ENCODE measurements at places on chromosomes 2 and 18.

DNA sequence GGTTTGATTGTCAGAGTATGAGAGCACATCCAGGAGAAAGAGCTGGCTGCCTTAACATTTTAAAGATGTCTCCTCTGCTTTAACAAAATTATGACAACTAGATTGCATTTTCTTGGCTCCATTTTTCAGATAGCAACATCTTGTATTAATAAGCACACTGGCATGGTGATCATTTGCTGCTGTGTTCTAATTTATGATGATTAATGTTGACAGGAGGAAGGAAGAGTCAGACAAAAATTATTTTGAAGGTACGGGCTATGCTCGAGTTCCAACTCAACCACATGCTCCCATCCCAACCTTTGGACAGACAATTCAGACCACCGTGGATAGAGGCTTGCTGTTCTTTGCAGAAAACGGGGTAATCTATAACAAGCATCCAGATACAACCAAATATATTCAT, 98.2 kb upstream of the TTC39C start:
- DNase-seq, result no peak

DNA sequence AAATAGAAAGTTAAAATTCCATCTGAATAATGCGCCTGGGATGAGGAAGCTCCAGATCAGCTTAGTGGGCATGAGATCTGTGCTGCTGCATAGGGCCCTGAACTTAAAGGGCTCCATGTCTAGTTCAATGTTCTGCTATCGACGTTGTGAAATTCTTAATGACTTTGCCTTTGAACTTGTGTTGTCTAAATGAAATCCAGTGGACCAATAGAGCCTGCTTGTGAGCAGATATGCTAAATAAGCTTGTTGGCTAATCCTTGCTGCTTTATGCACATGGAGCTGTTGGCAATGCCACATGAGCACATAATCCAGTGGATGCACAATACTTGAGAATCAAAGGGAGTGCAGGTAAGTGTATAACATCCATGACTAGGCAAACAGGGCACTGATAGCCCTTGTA, 228.6 kb downstream of the TNS1 start:
- DNase-seq, result no peak

- DNase-seq, result no peak
These were observed 122.1 kb downstream of the ACAA2 start for GRCh38 chr18:49691177-49691608.

GRCh38 chr2:33358878-33359277, 117.6 kb upstream of the RASGRP3 start:
- no peak for DNase-seq

DNA sequence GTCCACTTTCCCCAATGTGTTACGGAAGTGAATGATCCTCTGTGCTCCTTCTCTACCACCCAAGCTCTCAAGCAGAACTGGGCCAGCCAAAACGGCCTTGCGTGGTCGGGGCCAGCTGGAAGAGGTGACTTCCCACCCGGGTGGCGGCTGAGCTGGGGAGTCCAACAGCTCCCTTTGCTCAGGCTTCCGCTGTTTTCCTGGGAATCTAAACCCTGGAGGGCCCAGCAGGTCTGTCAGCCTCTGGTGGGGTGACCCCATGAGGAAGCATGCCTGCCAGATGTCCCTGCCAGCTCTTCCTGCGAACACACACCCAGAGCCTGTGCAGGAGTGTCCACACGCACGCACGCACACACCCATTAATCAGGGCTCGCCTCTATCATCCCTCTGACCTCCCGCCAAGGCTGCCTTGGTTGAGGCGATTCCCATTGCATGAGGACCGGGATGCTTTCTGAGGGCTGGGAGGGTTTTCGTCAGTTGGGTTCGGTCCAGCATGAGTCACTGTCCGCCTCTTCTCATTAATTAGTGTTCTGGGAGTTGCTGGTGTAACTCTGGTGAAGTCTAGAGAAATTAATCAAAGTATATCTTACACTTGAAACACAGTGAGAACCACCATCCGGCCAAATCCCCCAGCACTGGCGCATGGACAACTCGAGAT, 90.6 kb downstream of the TWIST2 start:
- DNase-seq, result no peak

DNA sequence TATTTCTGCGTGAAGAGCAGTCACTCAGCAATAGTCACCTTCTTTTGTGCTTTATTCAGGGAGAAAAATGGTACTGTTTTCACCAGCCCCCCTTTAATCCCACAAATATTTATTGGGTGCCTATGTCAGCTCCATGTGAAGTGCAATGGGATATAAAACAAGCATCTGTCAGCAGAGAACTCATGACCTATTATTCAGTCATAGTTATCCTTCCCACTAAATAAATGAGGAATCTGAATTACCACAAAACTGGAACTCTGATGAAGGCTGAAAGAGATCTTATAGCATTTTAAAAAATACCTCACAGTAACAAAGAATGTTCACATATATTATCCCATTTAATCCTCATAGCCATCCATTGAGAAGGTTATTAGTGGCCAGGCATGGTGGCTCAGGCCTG, 45.8 kb downstream of the DHX57 start:
- no peak for DNase-seq

DNA sequence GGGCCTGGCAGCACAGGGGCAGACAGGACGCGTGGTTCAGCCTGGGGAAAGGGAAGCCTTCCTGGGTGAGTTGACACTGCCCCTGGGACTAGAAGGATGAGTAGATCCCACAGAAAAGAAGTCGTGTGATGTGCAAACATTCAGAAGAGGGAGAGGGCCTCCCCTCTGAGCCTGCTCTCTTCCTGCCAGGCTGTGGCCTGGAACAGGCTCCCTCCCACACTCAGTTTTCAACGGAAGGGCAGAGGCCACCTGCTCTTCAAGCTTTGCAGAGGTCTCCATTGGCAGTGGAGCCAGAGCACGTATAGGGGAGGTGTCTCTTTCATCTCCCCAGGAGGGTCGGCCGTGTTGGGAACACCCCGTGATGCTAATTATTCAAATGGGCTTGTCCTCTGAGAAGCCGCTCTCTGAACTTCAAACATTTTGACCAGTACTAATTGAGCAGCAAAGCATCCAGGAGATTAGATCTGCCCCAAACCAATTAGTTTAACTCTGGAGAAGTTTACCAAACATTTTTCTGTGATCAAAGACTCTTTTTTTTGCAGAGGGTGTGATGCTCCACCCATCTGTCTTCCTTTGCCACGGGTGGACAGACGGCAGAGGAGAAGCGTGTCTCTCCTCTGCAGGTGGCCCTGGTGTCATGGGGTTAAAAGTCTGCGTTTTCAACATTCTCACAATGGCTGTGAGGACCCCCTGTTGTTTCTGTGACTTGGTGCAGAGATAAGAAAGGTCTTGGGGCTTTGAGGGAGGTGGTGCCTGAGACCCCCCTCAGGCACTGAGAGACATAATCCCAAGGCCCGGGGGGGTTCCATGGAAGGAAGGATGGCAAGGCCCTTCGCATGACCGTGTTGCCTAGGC, 29.5 kb upstream of the ODC1 start:
- no peak for DNase-seq

GRCh38 chr2:18959952-18960717, 370.8 kb upstream of the NT5C1B start:
- no peak for DNase-seq

GRCh38 chr2:31226266-31226665, 7.7 kb upstream of the EHD3 start:
- no peak for DNase-seq

DNA sequence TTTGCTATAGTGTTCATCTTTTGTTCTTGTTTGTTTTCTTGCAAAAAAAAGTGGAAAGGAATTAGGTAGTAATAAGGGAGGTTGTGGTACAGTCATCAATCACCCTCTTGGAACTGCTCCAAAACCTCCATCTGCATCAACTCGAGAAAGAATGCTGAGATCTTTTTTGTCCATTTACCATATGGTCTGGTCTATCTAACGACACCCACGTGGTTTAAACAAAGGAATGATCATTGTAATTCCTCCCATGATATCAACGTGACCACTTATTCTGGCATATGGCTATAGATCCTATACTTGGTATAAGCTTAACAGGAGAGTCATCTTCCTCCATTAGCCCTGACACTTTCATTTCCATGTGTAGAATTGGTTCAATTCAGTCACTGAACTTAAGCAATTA, 1025.3 kb upstream of the NXPH2 start:
- DNase-seq, result no peak

GRCh38 chr2:227308784-227309183, 16.3 kb upstream of the MFF start:
- DNase-seq, result no peak

- DNase-seq, result no peak
These were observed 24.7 kb upstream of the AGAP1 start for GRCh38 chr2:235468978-235469655.

DNA sequence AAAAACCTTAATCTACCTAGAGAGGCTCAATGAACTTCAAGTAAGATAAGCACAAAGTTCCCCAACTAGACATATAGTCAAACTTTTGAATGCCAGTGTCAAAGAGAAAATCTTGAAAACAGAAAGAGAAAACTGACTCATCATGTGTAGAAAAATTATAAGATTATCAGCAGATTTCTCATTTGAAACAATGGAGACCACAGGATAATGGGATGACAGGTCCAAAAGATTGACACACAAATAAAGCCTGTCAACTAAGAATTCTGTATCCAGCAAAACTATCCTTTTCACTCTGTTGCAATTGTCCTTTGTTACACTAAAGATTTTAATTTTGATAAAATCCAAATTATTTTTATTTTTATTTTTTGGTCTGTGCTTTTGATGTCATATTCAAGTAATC, 61.6 kb downstream of the COPS8 start:
- no peak for DNase-seq

DNA sequence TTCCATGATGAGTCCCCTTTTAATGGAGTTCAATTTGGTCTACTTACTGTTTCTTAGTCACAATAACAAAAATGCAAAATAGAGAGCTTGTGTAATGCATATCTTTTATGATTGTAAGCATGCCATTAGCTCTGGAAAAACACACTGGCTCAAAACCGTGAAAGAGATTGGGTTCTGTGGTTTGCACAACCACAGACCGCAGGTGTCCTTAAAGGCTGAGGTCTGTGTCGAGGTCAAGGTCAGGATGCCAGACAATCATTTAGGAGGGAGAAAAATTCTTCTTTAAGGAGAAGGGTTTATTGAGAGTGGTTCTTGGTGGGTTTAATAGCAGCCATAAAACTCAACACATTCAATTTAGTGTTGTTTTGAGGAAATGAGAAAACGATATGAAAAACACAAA, 487.2 kb downstream of the GALR1 start:
- DNase-seq, result no peak

DNA sequence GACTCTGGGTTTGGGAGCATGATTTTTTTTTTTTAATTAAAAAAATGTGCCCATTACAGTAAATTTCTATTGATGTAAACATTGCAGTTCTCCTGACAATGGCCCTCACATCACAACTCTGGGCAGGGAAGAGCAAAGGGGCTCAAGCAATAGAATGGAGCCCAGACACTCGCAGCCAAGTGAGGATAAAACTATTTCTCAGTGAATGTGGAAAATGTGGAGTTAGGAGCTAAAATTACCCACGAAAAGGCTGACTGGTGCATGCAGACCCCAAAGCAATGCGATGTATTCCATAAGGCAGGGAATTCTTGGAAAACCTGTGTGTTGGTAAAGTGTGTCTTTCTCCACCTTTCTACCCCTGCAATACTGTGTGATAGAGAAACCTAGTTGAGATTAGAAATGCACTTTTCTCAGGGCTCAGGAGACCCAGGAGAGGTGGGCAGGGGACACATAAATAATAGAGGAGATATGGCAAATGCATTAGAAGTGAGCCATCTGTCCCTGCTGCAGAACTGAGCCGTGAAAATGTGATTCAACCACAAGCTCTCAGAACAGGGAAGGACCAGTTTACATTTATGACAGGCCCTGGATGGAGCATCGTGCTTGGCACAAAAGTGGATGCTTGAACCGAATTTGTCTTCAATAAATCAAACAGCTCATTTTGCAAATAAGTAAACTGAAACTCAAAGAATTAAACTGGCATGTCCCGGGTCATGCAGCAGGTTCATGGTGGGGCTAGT, 100.1 kb downstream of the MYCN start:
- no peak for DNase-seq

GRCh38 chr2:200655918-200656580, 70.2 kb downstream of the AOX1 start:
- no peak for DNase-seq

GRCh38 chr18:51168960-51169662, 28.4 kb downstream of the MEX3C start:
- DNase-seq, result no peak

DNA sequence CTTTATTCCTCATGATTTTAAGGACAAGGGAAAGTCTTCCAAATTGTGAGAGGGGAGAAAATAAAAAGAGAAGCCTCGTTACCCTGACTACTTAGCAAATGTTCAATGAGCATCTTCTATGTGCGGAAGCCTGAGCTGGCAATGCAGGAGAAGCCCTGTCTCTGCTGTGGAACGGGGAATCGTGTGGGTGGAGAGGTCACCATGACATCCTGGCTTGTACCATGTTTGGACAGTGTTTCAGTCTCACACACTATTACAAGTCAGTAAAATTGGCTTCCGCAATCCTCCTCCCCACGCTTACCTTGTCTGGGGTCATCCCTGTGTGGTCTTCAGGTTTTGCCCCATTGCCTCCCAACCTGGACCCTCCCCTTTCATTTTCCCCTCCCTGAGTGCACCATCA, 65.0 kb upstream of the PPM1B start:
- no peak for DNase-seq

DNA sequence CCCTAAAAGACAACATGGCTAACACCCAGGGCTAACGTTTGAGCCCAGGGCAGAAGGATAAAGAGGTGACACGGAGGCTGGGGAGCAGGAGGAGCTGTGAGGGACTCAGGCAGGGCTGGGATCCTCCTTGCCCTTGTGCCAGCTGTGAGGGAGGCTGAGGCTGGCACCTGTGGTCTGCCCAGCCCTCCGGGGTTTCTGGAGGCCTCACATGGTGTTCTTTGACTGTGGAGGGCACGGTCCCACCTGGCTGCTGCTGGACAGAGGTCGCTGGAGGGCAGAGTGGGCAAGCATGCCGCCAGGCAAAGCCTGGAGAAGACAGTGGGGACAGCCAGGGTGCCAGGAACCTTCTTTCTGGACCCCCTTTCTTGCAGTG, 26.8 kb upstream of the CNNM3 start:
- DNase-seq, result no peak

DNA sequence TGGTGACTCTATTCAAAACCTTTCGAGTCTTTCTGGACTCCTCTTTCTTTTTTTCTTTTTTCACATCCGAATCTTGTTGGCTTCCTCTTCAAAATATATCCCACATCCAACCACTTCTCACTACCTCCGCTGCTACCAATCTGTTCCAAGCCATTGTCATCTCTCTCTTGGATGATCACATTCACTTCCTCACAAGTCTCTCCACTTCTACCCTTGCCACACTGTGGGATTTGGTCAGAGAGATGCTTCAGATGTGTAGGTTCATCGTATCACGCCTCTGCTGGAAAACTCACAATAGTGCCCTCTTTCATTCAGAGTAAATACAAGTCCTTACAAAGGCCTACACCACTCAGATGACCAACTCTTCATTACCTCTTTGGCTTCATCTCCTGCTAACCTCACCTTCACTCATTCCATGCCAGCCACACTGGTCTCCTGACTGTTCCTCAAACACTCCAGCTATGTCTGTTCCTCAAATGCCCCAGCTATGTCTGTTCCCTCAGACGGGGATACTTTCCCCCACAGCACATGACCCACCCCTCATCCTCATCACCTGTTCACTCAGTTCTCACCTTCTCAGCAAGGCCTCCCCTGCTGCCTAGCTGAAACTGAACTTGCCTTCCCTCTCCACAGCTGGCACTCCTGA, 67.2 kb upstream of the PELI1 start:
- no peak for DNase-seq

GRCh38 chr2:101124643-101125366, 26.4 kb downstream of the TBC1D8 start:
- no peak for DNase-seq

GRCh38 chr18:61876899-61877298, 15.9 kb downstream of the RNF152 start:
- no peak for DNase-seq

GRCh38 chr2:170690640-170691039, 24.5 kb upstream of the SP5 start:
- no peak for DNase-seq
